ENCODE measurements at places on chromosomes 5 and 9.

DNA sequence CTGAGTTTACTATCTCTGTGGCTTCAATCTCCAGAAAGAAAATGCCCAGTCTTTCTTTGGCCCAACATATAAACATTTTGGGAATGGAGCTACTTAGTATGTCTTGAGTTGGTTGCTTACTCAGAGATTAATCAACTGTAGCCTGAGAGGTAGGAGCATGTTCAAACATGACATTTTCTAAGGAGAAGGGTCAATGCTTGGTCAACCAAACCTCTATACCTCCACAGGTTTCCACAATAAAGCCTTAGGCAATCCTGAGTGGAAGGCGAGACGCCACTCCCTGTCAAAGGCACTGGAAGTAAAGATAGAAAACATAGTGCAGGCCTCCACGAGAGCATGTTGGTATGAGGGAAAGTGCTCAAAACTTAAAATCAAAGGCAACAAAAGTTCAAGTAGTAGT lies 411.4 kb downstream of the KCTD16 start:
- no peak for DNase-seq

GRCh38 chr5:65126542-65127069 lies 355.1 kb downstream of the ADAMTS6 start:
- no peak for DNase-seq

GRCh38 chr9:130483371-130483971 lies 38.7 kb downstream of the ASS1 start:
- no peak for DNase-seq

DNA sequence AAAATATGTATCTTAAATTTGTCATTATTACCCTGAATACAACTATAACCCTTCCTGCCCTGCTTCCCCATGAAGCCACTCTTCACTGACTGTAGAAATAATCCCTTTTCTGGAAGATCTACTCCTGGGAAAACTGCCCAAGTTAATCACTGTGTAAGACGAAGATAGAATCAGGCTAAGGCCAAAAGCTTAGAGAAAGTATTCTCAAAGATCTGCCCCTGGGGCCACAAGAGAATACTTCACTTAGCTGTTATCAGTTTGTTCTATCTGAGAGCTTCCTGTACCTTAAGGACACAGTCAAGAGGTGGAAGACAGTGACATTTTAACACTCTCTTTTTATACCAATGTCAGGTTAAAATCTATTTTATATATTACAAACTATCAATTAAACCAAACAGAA lies 33.8 kb downstream of the RNF145 start:
- DNase-seq = no peak

Data from foreskin fibroblast (primary cell).